ENCODE measurements at places on chromosomes 16 and 17.

- no peak for DNase-seq
These were observed 412.6 kb downstream of the RBFOX1 start for GRCh38 chr16:7745276-7745675.

DNA sequence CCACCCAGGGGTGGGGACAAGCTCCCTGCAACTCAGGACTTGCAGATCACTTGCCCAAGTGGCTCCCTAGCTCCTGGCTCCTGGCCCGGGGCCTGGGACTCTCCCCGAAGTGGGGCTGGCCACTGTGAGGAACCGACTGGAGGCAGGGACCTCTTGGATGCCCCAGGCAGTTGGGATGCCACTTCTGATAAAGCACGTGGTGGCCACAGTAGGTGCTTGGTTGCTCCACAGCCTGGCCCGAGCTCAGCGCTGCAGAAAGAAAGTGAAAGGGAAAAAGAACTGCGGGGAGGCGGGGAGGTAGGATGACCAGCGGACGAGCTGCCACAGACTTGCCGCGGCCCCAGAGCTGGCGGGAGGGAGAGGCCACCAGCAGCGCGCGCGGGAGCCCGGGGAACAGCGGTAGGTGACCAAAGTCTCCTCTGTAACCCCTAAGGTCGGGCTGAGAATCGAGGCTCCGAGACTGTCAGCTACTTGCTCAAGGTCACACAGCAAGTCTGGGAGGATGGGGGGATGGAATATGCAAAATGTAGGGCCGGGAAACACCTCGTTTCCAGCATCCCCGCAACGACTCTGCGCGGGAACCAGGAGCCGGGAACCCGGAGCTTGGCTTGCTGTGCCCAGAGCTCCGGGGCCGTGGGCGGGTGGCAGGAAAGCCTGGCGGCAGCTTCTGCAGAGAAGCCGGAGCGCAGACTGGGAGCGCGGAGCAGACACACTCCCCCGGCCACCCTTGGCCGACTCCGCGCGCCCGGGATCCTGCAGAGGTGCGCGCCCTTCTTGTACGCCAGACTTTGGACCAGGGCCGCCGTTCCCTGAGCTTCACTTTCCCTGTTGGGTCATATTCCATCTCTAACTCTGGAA, 1.9 kb downstream of the CIITA start:
- DNase-seq, result no peak

GRCh38 chr16:89423681-89424260, 66.6 kb downstream of the ANKRD11 start:
- no peak for DNase-seq

- DNase-seq, result peak; percentile 13
These were observed 63.9 kb upstream of the DNAJA2 start for GRCh38 chr16:47037396-47037745.

DNA sequence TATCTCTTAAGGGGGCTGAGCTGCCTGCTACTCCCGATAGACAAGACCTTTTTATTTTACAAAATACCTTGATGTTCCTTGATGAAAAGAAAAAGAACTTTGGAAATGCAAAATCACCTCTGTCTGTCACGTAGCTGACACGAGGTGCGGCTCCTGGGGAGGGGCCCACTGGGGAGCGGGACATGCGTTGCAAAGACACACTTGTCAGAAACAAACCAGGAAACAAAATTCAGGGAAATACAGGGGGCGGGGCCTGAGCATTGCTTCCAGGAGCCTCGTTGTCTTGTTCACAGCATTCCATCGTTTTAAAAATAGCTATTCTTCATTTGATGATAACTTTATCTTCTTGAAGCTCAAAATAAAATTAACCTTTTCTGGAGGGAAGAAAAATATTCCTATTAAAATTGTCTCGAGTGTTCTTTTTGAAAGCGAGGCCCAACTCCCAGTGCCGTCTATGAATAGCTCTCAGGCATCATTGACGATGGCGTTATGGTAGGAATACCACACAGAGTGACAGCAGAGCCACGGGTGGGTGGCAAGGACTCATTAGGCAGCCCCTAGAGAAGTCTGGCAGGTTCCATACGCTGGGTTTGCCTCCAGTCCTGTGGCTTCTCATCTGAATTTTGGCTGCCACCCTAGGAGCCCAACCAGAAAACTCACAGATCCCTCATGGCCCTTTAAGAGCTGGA, 286.9 kb downstream of the CPPED1 start:
- no peak for DNase-seq

- no peak for DNase-seq
These were observed 61.5 kb downstream of the PCTP start for GRCh38 chr17:55812323-55812722.

- no peak for DNase-seq
These were observed 342.1 kb downstream of the ZFHX3 start for GRCh38 chr16:72705801-72706200.

DNA sequence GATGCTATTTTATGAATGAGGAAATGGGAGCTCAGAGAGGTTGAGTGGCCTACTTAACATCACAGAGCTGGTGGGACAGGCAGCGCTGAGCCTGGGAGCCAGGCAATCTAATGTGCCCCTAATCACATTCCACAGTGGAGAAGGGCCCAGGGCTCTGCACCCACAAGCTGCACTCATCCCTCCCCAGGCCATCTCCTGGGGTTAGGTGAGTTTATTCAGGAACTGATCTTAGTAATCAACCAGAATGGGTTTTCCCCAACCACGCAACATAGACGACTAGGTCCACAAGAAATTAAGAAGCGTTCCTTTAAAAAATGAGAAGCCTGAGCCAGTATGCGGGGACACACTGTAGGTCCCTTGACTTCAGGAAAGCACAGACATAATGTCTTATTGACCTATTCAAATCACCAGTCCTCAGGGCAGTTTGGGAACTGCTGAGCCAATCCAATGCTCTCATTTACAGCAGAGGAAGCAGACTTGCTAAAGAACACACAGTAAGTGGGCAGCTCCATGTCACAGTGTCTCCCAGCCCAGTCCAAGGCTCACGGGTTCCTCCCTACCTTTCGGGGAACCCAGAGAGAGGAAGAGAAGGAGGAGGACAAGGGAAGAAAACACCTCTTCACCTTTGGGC, 2.3 kb downstream of the MPP3 start:
- no peak for DNase-seq

GRCh38 chr16:3142327-3142726, 7.5 kb downstream of the ZNF213 start:
- DNase-seq, result no peak

DNA sequence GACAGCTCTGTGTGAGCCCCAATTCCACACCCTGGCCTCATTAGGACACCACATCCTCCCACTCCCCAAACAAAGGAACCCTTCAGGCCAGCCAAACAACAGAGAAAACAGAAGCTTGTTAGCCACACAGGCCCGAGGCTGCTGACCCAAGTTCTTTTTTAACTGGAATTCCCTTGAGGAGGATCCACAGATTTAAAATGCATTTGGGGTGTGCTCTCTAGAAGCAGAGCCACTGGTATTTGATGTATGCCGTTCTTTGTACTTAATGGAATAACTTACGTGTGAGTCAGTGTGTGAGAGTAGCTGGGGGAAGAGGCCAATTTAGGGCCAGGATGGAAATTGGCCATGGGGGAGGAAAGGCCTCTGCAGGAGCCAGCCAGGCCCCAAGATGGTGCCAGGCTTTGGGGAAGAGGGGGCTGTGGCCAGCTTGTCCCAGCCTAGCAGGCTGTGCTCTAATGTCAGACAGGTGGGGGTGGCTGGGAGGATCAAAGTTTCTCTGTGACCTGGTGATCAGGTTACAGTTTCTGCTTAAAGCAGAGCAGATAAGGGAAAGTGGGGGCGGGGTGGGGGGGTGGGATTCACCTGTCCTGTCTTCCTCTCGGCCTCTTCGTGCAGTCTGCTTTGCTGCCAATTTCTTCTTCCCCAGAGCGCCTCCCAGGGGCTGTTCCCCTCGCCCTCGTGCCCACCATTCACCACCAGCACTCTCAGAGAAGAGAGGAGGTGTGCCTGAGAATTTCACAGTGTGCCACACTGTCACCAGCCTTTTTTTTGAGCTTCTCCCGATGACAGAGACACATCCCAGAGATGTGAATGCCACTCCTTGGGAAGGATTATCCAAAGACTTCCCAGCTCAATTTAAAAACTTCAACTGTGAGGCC, 50.8 kb downstream of the TOM1L2 start:
- DNase-seq, result no peak

GRCh38 chr17:16171613-16172012, 43.7 kb downstream of the NCOR1 start:
- no peak for DNase-seq

DNA sequence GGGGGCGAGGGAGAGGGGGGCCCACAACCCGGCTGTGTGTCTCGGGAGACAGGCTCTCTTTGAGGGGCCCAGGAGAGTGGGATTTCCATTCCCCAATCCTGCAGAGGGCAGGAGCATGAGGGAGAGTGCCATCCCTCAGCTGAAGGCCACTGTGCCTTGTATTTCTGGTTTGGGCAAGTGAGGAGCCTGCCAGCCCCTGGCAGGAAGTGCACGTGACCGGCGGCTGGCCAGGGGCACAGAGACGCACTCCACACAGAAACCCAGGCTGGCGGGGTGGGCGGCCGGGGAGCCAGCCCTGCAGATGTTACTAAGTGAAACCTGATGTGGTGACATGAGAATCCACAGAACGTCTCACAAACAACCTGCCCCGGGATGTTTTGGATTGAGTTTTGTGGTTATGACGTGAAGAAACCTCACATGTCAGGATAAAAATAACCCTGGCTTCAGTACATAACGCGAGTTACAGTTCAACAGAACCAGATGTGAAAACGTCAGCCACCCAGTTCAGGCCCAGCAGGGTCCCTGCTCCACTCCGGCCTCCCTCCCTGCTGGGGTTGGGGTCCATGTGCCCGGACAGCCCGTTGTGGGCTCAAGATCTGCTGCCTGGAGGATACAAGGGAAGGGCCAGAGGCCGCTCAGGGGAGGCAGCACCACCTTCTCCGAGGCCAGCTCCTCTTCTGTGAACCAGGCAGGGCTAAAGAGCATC, 51.7 kb upstream of the MTSS2 start:
- peak; percentile 39 for DNase-seq

DNA sequence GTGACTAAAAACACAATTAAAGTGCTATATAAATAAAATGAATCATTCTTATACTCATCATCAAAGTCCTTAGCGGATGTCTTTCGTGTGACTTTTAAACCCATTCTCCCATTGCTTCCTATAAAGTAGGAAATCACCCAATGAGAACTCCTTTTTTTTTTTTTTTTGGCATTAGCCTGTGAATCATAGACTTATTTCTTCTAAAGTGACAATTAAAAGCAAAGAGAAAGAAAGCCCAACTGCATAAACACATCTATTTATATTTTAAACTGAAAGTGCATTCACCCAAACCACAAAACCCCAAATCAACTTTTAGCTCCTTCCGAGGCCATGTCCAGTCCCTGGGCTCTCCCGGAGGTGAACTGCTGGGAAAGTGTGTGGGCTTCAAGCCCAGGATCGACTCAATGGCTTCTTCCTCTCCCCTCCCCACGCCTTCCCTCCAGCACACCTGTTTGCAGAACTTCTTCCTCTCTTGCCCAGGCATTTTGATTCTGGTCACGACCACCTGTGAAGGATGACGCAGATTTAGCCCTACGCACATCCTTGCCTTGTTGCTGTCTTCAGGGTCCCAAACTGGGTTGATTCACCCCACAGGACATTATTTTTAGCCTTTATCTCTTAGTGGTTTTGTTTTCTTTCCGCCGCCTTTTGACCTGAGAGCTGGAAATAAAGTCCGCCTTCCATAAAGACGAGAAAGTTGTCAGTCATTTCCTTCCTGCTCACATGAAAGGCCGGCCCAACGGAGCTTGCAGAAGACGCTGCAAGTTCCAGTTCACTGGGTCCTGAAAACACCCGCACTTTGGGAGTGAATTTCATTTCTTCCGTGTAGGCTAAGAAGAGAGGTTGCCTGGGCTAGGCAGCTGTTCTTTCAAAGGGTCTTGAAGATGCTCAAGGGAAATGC, 166.8 kb downstream of the MAP2K6 start:
- peak; percentile 1 for DNase-seq

DNA sequence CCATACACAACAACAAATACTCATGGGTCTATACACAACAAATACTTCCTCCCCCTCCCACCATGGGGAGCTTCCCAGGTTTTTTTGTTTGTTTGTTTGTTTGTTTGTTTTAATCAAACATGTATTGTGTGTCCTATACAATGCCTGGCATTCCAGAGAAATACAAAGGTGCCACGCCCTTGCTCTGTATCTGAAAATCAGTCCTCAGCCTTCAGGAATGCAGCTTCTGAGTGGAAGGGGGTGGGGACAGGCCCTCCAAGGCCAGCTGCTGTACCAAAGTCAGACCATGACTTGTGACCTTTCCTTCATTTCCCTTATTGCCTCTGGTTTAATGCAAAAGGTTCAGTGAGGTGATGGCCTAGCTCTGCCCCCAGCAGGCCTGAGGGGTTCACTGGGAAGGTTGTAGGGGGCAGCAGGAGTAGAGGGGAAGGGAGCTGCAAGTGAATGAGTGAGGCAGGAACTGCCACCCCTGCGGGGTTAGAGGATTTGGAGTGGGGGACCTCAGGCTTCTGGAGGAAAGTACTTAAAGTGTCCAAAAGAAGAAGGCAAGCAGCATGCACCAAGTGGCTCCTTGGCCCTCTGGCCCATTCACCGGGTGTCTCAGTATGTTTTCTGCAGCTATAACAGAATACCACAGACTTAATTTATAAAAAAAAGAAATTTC, 105.2 kb downstream of the CLEC16A start:
- DNase-seq, result no peak

DNA sequence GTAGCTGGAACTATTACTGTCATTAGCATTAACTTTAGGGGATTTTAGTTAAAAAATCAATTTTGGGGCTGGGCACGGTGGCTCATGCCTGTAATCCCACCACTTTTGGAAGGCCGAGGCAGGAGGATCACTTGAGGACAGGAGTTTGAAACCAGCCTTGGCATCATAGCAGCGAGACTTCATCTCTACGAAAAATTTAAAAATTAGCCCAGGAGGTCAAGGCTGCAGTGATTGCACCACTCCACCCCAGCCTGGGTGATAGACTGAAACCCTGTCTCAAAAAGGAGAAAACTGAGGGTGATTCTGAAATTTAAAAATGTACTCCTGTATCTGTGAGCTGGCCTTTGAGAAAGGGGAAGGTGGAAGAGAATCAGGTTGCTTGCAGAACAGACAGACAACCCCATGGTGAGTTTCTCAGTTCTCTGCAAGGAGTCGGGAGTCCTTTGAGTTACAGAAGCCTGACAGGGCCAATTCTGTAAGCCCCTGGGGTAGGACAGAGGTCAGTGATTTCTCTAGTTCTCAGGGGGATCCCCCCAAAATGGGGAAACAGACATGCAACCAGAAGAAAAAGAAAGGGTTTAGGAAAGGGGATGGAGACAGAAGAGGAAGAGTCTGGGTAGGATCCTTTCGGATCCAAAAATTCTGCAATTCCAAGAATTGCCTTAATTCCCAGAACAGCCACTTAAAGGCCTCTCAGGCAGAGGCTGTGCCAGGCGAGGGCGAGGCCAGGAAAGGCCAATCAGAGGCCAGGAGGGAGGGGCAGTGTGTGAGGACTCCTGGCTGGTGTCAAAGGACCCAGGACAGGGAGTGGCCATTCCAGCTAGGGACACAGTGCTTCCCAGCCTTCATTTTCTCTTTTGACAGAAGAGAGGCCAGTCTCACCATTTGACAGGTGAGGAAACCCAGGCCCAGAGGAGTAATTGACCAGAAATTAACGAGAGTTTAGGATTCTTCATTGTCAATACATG, 6.7 kb downstream of the NUPR1 start:
- no peak for DNase-seq

GRCh38 chr17:78748730-78749317, 33.2 kb downstream of the CYTH1 start:
- DNase-seq, result peak; percentile 74

GRCh38 chr16:66254751-66255150, 111.7 kb upstream of the CDH5 start:
- no peak for DNase-seq

All from activated CD4-positive, alpha-beta T cell treated with anti-CD3 and anti-CD28 coated beads, Interleukin-2, amount 50 U/mL, for 1 hour (primary cell).